GM10248 (cell line): ENCODE measurements at places on chromosomes 11 and 22.

GRCh38 chr11:118524757-118525470, 2.4 kb upstream of the TTC36 start:
- no peak for DNase-seq

GRCh38 chr11:88683024-88683423, 345.5 kb upstream of the CTSC start:
- DNase-seq, result no peak

- no peak for DNase-seq
Observed at GRCh38 chr22:33014621-33015020, 43.6 kb downstream of the SYN3 start.

DNA sequence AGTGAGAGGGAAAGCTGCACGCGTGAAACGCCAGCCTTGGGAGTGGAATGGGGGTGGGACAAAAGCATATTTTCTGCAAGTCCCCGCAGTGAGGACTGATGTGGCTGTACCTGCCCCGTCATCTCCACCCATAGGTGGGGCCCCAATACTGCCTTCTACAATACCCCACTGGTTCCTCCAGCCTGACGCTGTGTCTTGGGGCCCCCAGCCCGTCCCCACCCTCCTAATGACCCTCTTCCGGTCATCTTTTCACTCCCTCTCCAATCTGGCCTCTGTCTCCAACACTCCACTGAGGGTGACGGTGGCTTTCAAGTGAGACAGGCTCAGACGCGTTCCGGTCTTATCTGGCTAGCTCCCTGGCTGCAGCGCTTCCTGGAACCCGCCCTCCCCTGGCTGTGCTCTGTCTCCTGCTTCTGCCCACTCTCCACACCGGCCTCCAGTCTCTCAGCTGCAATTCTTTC, 104.2 kb downstream of the MICAL3 start:
- DNase-seq, result no peak

GRCh38 chr22:22893891-22894739, 6.5 kb downstream of the IGLL5 start:
- DNase-seq, result no peak

- no peak for DNase-seq
Observed at GRCh38 chr11:102436976-102437375, 15.6 kb downstream of the TMEM123 start.

DNA sequence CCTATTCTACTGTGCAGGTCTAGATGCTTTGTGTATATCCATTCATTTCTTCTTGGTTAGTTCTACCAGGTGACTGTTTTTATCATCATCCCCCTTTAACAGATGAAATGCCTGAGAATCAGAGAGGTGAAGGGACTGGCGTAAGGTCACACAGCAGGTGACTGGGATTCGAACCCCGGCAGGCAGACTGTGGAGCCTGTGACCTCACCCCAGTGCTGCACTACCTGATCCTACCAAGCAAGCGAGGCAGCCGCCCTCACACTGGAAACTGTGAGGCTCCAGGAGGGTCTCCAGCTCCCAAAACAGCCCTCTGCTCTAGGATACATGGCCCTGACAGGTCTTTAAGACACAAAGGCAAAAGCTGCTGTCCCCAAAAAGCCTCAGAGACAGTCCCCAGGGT, 91.7 kb downstream of the CHST1 start:
- no peak for DNase-seq

- no peak for DNase-seq
Observed at GRCh38 chr11:58057481-58057880, 26.7 kb downstream of the OR6Q1 start.

DNA sequence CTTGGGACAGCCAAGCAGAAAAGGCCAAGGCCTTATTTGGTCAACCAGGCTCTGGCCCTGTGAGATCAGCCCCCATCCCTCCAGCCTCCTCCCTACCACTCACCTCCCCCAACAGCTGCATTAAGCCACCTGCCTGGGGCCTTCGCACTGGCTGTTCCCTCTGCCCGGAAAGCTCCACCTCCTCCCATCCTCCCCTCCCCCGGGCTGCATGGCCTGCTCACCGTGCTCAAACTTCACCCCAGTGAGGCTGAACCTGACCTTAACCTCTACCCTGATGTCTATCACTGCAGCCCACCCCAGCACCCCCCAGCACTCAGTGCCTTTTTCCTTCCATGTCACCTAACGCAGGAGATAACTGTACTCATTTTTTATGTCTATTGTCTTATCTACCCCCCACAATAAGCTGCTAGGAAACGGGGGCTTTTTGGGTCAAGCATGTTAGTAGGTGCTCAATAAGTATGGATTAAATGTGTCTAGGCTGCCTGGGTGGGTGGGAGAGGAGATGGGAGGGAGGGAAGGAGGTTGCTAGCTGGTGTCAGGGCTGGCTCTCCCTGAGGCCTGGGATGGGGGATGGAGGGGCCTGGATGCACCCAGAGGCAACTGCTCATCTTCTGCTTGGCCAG, 912 bp downstream of the PTPRCAP start:
- DNase-seq, result peak; percentile 86

- DNase-seq, result no peak
Observed at GRCh38 chr11:60951606-60951903, 421 bp downstream of the SLC15A3 start.

- DNase-seq, result no peak
Observed at GRCh38 chr11:86621854-86622253, 50.6 kb downstream of the ME3 start.

DNA sequence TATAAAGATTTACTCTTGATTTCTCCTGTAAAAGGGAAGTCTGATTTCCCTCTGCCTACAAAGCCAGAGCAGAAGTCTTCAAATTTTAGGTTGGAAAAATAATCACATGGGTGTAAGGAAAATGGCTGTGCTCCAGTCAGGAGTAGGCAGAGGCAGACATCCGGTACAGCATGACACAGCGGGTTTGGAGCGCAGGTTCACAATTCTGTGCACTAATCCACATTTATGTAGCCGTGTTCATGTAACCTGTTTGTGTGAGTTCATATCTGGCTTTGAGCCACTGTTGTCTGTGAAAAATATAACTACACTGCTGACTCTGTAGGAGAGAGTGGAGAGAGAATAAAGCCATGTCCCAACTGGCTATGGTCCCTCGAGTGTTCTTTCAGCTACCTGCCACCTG, 248.0 kb downstream of the CASP12 start:
- no peak for DNase-seq

DNA sequence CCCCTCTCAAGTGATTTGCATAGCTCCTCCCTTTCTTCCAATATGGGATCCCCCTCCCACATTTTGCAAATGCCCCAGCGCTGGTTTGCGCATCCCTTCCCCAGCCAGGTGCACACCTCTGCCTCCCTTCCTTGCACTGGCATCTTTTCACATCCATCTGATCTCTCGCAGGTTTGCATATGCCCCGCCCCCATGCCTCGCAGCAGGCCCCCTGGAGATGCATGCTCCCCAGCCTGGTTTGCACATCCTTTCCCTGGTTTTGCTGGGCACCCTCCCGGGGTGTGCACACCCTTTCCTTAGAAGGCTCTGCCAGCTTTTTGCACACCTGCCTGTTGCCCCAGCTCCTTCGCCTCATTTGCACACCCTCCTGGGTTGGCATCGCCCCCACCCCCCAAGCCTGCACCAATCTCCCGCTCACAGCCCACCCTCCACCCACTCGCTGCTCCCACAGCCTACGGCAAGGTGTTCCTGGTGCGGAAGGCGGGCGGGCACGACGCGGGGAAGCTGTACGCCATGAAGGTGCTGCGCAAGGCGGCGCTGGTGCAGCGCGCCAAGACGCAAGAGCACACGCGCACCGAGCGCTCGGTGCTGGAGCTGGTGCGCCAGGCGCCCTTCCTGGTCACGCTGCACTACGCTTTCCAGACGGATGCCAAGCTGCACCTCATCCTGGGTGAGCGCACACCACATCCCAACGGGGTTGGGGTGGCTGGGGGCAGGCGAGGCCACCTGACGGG, 917 bp downstream of the RPS6KA4 start:
- DNase-seq, result no peak

DNA sequence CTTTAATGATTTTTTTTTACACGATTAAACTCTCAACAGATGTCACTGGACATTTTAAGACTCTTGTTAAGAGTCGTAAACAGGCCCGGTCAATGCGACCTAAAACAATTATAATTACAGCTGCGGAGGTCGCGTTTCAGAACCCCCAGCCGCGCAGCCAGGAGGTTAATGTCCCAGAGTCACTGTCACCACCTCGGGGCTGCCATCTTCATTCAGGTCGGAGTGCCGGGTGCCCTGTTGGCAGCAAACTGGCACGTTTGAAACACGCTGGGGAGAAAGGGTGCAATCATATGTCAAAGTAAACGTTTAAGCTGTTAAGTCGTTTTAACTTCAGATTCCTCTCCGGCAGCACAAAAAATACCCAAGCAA, 711 bp upstream of the PHF21B start:
- DNase-seq, result no peak

DNA sequence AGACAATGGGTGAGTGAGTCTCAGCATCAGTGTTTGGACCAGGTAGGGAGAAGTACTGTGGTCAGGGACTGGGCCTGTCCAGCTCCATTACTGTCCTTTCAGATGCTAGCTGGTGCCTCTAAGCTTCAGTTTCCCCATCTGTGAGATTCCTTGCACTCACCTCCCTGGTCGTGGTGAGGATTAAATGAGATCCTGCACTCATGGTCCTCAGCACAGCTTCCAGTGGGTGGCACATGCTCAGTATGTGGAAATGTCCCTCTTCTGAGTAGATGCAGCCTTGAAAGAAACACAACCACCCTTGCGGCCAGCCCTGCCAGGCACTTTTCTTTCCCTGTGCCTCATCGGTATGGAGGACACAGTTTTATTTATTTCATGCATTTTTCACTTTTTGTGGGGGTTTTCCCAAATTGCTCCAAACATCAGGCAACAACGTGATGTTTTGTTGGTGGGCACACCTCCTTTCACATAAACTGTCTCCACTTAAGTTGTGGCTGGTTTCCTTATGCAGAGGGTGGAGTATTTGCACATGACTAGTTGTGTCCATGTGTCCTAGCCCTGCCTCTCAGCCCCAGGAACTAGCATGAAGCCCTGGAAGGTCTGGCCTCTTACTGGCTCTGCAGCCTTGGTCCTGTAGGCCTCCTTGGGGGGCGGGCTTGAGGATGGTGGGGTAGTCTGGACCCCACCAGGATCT, 1.1 kb downstream of the LZTR1 start:
- no peak for DNase-seq

- DNase-seq, result peak; percentile 21
Observed at GRCh38 chr11:31817621-31818424, 6.7 kb upstream of the PAX6 start.

DNA sequence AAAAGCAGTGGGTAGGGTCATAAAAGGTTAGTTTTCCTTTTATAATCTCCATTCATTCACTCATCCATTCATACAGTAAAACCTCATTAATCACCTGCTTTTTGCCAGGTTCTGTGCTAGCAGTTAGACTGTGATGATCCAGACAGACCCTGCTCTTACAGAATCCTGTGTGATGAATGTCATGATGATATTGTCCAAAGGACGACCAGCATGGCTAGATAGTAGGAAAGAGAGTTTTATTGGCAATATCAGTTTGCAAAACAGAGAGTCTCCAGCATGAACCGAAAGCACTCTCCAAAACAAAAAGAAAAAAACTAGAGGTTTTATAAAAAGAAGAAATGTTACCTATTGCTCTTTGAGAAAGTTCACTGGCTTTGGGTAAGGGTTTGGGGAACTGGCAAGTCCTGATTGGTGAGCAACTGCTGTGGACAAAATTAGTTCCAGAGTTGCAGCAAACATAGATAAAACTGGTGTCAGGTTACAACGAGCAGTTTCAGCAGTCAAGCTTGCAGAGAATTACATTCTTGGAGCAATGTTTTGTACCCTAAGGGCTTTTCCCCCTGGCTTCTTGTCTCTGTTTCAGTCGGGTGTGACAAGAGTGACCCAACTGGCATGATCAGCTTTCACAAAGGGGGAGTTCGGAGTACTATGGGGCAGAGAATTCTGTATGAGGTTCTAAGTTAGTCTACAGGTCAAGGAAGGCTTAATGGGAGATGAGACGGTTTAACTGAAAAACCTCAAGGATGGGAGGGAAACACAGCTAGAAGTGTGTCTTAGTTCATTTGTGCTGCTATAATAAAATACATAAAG, 58.3 kb downstream of the HSD17B12 start:
- no peak for DNase-seq

- DNase-seq, result no peak
Observed at GRCh38 chr11:6708876-6709275, 25.7 kb upstream of the MRPL17 start.

DNA sequence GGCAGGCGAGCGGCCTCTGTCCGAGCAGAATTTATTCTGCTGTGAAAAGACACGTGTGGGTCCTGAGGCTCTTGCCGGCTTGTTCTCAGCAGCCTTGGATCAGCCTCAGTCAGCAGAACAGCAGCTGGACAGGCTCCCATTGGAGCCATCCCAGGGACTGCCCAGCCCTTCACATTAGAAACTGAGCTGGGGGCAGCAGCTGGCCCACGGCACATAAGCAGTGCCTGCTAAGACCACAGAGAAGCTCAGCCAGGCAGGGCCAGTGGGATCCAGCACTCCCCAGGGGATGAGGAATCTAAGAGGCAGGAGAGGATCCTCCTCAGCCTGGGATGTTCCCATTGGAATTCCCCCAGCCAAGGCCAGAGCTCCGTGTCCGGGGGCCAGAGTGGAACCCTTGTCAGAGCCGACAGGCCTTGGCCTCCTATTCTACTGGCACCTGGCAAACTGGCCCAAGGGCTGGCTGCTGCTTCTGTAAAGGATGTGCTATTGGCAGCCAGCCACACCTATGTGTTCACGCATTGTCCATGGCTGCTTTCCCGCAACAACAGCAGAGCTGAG, 18.2 kb downstream of the RTN4R start:
- DNase-seq, result no peak

- DNase-seq, result no peak
Observed at GRCh38 chr11:74417379-74417804, 19.2 kb upstream of the PGM2L1 start.

DNA sequence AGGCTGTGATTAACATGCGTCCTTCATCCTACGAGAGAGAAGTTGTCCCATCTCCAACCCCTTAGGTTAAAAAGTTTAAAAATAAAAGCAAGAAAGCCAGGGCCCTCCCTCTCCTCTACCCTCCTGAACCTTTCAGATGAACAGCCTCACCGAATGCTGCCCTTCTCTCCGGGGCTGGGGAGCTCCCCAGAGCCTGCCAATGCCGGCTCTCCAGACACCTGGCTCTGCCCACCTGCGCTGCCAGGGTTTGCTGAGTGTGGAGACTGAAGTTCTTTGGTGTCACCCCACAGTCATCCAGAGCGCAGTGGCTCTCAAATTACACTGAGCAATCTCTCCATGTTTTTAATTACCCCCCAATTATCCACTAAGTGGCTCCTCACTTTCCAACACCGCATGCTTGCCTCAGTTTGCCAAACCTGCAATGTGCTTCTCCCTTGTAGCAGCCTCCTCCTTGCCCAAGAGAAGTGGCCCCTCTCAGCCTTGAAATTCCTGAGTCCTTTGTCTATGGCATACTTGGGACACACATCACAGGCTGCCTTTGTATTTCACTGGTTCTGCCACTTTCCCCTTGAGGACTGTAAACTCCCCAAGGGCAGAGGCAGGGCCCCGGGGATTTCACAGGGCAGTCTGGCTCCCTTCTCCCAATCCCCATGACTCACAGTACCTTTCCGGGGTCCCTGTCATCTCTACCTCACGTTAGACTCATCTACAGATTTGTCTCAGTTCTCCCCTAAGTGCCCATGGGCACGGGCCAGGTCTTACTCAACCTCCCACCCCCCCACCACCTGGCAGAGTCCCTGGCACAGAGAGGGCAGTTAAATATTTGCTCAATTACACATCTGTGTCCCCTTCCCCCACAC, 2.0 kb downstream of the MYH9 start:
- no peak for DNase-seq

GRCh38 chr11:129249351-129249750, 57.2 kb upstream of the ARHGAP32 start:
- no peak for DNase-seq

GRCh38 chr11:63262547-63262946, 19.1 kb upstream of the SLC22A25 start:
- no peak for DNase-seq

GRCh38 chr11:46299451-46299961, 22.0 kb downstream of the CREB3L1 start:
- DNase-seq, result no peak
